ENCODE measurements at places on chromosomes 3 and 15.

- peaks cover 16% of the 10 kb centered on the region for H3K4me1 ChIP-seq
- no peaks in the 10 kb centered on the region for H3K27me3 ChIP-seq
- no peaks in the 10 kb centered on the region for H3K36me3 ChIP-seq
These were observed 15.5 kb downstream of the ZNF774 start for GRCh38 chr15:90367576-90367975.

DNA sequence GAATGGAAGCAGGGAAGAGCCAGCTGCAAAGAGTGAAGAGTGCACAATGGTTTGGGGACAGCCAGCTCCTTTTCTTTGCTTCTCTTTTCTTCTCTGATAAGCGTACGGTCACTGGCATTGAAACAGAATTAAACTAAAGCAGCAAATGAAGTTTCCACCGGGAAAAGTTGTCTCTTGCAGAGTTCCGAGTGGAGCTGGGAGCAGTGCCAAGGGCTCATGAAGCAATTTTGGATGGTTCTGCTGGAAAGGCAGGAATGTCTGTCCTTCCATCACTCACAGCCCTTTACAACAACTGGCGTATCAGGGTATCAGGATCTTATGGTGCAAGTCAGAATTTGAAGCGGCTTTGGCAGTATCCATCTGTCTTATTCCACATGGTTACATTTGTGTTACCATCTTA is 1042.9 kb downstream of the NTRK3 start:
- no peak overlapping the region for H3K4me3 ChIP-seq
- H3K27me3 ChIP-seq: no peaks in the 10 kb centered on the region

GRCh38 chr3:9727041-9727595 is 4.4 kb upstream of the BRPF1 start:
- H3K4me1 ChIP-seq: peaks cover 35% of the 10 kb centered on the region
- no peaks in the 10 kb centered on the region for H3K36me3 ChIP-seq
- peak overlapping the region; percentile 63 for H3K4me3 ChIP-seq
- DNase-seq: peak; percentile 55
- H3K27me3 ChIP-seq: no peaks in the 10 kb centered on the region
- peak overlapping the region; percentile 44 for H3K27ac ChIP-seq

DNA sequence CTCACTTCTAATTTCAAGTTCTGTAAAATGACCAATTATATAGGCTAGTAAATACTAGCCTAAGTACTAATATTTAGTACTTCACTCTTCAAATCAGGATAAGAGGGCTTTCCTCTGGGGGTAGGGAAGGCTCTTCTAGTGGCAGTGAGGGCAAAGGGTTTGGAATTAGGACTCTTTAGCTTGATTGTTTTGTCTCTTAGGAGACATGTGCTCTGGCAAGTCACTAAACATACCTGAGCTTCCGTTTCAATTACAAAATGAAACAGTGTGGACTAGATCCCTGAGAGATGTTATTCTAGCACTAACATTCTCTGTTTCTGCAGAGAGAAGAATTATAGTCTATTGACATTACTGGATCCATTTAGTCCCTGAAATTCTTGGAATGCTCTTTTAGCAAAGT is 71.5 kb downstream of the PCOLCE2 start:
- DNase-seq: no peak
- H3K4me1 ChIP-seq: no peaks in the 10 kb centered on the region
- no peak overlapping the region for H3K27ac ChIP-seq
- H3K4me3 ChIP-seq: no peak overlapping the region
- no peaks in the 10 kb centered on the region for H3K36me3 ChIP-seq

DNA sequence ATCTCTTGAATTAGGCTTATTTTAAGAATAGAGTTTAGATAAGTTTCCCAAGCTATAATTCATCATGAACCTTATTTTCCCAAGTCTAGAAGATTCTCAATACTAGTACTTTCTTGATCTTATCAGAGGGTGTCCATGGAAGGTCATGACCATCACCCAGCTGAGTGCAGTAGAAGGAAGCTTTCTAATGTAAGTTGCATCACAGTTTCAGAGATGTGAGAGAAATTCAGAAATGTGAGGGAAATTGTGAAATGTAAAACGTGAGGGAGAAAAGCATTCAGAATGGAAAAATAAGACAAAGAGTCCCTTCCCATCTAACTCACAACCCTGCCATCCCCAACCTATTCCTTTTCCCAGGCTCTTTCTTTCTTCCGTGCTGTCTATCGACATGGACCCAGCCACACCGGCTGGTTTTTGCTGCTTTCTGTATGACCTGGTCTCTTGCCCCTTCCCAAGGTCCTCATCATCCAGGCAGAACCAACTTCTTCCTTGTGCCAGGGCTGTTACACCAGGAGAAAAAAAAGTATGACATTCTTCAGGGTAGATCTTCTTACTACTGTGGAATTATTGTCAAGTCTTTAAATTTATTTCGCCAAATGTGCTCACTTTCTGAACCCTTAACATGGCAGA is 6.7 kb downstream of the CAPN3 start:
- no peaks in the 10 kb centered on the region for H3K4me1 ChIP-seq
- H3K27ac ChIP-seq: no peak overlapping the region
- peaks cover 1% of the 10 kb centered on the region for H3K36me3 ChIP-seq

DNA sequence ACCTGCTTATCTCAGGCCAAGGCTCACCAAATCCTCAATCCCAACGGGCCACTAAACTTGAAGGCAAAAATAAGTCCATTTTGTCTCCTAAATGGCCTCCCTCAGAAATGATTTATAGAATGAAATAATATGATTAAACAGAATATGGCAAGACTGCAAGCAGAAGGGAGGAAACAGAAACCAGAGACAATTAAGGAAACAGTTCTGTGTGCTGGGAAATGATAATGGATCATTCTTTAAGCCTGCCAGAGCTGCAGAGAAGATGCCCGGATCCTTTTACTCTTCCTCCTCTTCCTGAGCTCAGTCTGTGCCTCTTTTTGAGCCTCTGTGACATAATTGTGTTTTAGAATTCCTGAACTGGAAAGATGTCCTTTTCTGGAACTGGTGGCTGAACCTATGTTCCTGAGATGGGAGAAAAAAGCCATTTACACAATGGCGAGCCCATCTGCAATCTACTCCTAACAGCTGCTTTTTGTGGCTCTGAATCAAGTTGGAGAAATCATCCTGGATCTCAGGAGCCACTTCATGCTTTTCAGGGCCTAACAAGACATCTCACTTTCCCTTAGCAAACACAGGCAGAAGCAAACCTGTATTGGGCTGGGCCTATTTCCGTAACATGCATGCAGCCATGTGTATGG is 2.8 kb upstream of the ABHD2 start:
- no peak overlapping the region for H3K4me3 ChIP-seq
- DNase-seq: no peak
- no peak overlapping the region for H3K27ac ChIP-seq
- no peaks in the 10 kb centered on the region for H3K36me3 ChIP-seq

DNA sequence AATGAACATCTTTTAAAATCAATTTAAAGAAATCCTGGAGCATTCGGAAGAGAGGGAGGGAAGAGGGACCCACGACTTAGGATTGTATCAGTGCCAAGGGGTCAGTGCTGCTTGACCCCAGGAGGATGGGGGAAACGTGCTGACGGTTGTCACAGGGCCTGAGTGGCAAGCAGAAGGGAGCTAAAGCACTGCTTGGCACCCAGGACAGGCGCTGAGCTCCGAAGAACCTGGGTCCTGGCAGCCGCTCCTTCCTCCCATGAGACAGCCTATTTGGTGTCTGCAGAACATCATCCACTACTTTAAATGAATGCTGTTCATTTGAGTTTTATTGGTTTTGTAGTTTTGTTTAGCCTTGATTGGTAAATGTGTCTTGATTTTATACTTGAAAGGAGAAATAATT is 54.5 kb downstream of the RGMA start:
- peaks cover 2% of the 10 kb centered on the region for H3K27me3 ChIP-seq
- H3K4me3 ChIP-seq: no peak overlapping the region
- H3K4me1 ChIP-seq: peaks cover 16% of the 10 kb centered on the region
- H3K27ac ChIP-seq: no peak overlapping the region

DNA sequence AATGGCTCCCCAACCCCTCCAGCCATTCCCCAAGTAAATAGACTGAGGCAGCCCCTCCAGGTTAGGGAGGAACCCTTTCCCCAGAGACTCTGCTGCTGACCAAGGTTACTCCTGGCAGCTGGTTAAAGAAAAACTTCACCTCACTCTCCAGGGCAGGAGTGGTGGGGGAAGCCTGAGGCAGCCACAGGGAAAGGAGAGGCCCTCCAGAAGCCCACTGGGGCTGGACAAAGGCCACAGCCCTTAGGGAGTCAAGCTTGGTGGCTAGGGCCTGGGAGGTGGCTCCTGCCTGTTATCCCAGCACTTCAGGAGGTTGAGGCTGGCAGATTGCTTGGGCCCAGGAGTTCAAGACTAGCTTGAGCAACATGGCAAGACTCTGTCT is 923 bp downstream of the ACY1 start:
- H3K4me3 ChIP-seq: peak overlapping the region; percentile 92
- DNase-seq: no peak
- no peaks in the 10 kb centered on the region for H3K27me3 ChIP-seq
- H3K27ac ChIP-seq: peak overlapping the region; percentile 91

- H3K4me1 ChIP-seq: peaks cover 83% of the 10 kb centered on the region
- peaks cover 12% of the 10 kb centered on the region for H3K36me3 ChIP-seq
- H3K27ac ChIP-seq: peak overlapping the region; percentile 79
- peak; percentile 41 for DNase-seq
- peak overlapping the region; percentile 84 for H3K4me3 ChIP-seq
These were observed 644 bp downstream of the ZNF609 start for GRCh38 chr15:64460724-64461720.

- H3K27ac ChIP-seq: no peak overlapping the region
- no peaks in the 10 kb centered on the region for H3K27me3 ChIP-seq
- H3K36me3 ChIP-seq: no peaks in the 10 kb centered on the region
- H3K4me1 ChIP-seq: no peaks in the 10 kb centered on the region
These were observed 1237.5 kb downstream of the ZPLD1 start for GRCh38 chr3:103672346-103672745.

- peaks cover 46% of the 10 kb centered on the region for H3K4me1 ChIP-seq
- no peaks in the 10 kb centered on the region for H3K27me3 ChIP-seq
- peaks cover 28% of the 10 kb centered on the region for H3K36me3 ChIP-seq
- no peak for DNase-seq
- no peak overlapping the region for H3K4me3 ChIP-seq
These were observed 88.8 kb upstream of the PPIB start for GRCh38 chr15:64251658-64252057.

DNA sequence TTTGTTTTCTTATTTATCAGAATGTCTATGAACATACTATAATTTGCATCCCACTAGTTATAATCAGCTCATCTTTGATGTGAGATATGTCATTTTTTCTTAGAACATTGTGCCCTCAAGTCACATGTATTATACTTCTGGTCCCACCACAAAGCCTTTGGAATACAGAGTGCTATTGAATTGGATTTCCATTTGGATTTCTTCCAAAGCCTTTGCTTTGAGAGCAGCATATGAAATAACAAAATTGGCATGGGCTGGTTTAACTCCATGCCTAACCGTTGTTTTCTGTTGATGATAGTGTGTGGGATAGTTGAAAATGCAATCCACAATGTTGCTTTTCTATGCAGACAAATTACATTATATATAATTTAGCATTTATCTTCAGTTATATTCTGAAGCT is 284.5 kb upstream of the PLSCR5 start:
- H3K27ac ChIP-seq: no peak overlapping the region
- no peaks in the 10 kb centered on the region for H3K36me3 ChIP-seq
- H3K4me3 ChIP-seq: no peak overlapping the region
- no peaks in the 10 kb centered on the region for H3K4me1 ChIP-seq

DNA sequence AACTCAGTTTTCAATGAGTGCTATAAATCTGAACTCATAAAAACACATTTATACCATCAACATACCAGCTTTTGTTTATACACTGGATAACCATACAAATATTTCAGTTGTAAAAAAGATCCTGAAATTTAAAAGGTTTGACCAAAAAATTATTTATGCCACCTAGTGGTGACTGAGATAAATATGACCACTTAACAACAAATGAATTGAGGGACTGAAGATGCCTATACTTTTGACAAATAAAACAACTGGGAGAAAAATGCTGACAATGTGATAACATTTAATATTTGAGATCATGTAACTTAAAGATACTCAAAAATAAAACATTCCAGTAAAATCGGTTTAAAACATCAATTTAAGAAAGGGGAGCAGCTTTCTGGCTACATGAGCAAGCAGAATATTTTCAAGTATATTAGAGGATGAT is 30.4 kb downstream of the ATG3 start:
- H3K27ac ChIP-seq: no peak overlapping the region
- peaks cover 32% of the 10 kb centered on the region for H3K36me3 ChIP-seq
- DNase-seq: no peak
- no peak overlapping the region for H3K4me3 ChIP-seq
- no peaks in the 10 kb centered on the region for H3K27me3 ChIP-seq

DNA sequence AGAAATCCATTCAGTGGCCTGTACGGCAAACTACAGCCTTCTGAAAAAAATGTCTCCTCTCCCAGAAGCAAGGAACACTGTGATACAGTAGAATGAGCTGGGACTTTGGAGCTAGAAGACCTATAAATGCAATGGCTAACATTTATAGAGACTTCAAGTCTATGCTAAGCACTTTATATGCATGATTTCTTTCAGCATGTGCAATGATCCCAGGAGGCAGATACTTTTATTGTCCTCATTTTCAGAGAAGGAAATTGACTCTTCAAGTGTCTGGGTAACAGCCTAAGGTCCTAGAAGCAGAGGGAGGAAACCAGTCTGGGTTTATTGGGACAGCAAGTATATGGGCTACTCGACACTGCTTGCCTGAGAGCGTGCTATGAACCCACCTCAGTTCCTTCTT is 140.9 kb downstream of the ALDH1A2 start:
- no peak overlapping the region for H3K4me3 ChIP-seq
- H3K27me3 ChIP-seq: peaks cover 12% of the 10 kb centered on the region
- H3K36me3 ChIP-seq: no peaks in the 10 kb centered on the region
- H3K27ac ChIP-seq: no peak overlapping the region
- H3K4me1 ChIP-seq: no peaks in the 10 kb centered on the region
- DNase-seq: no peak

DNA sequence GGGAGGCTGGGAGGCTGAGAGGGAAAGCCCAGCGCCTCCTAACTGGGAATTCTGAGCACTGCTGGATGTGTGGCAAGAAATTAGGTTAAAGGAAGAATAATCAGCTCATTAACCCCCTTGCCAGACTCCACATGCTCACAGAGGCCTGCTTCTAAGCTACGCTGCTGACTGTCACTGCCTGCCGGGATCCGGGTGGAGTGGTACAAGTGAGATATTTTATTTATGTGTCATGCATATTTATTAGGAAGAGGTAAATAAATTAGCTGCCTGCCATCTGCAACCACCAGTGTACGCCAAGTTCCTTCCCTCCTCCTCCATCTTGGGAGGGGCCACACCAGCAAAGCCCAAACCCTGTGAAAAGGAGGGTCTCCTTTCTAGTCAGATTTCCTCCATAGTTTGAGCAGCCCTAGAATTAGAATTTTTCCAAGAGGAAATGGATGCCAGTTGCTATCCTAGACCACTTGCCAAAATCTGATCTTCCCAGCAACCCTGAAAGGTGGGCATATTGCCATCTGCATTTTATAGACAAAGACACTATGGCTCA is 43.5 kb upstream of the GRIP2 start:
- DNase-seq: no peak
- peaks cover 10% of the 10 kb centered on the region for H3K27me3 ChIP-seq
- H3K27ac ChIP-seq: no peak overlapping the region
- no peaks in the 10 kb centered on the region for H3K36me3 ChIP-seq
- H3K4me3 ChIP-seq: no peak overlapping the region

GRCh38 chr15:39022532-39023305 is 458.1 kb upstream of the RASGRP1 start:
- H3K27ac ChIP-seq: no peak overlapping the region
- H3K36me3 ChIP-seq: no peaks in the 10 kb centered on the region
- peaks cover 7% of the 10 kb centered on the region for H3K27me3 ChIP-seq
- no peak overlapping the region for H3K4me3 ChIP-seq
- H3K4me1 ChIP-seq: no peaks in the 10 kb centered on the region
- no peak for DNase-seq

GRCh38 chr15:77180757-77181156 is 109.8 kb upstream of the TSPAN3 start:
- peaks cover 14% of the 10 kb centered on the region for H3K36me3 ChIP-seq
- DNase-seq: no peak
- no peaks in the 10 kb centered on the region for H3K27me3 ChIP-seq
- no peak overlapping the region for H3K4me3 ChIP-seq
- H3K27ac ChIP-seq: peak overlapping the region; percentile 74
